ENCODE measurements at places on chromosomes 7 and 10.

DNA sequence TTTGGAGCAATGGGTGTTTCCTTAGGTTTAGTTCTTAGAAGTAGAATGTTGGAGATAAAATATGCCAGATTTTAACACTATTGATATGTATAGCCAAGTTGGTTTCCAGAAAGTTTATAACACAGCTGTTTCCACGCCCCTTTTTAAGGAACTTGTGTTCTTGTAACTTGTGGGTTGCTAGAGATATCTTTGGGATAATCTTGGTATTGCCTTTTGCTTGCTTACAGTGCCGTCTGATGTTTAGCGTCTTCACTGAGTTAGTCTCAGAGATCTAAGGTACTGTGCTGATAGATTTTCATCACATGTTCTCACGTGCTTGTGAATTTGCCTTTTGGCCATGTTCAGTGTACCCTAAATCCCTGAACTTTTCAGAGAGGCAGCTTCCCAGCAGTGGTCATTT, 12.4 kb downstream of the TMEM248 start:
- DNase-seq = no peak

GRCh38 chr7:113086431-113086888, at the start of gene GPR85:
Gene GPR85 (minus strand): TSS chr7:113086827. CDS start chr7:113084721, 2,106 bp downstream.
- no peak for DNase-seq

GRCh38 chr10:88668465-88668864, 4.2 kb downstream of the LIPF start:
- DNase-seq = no peak

- DNase-seq = no peak
Observed at GRCh38 chr7:10604128-10604527, 369.5 kb upstream of the PHF14 start.

- DNase-seq = no peak
Observed at GRCh38 chr7:26590709-26591108, 273.7 kb downstream of the SKAP2 start.

DNA sequence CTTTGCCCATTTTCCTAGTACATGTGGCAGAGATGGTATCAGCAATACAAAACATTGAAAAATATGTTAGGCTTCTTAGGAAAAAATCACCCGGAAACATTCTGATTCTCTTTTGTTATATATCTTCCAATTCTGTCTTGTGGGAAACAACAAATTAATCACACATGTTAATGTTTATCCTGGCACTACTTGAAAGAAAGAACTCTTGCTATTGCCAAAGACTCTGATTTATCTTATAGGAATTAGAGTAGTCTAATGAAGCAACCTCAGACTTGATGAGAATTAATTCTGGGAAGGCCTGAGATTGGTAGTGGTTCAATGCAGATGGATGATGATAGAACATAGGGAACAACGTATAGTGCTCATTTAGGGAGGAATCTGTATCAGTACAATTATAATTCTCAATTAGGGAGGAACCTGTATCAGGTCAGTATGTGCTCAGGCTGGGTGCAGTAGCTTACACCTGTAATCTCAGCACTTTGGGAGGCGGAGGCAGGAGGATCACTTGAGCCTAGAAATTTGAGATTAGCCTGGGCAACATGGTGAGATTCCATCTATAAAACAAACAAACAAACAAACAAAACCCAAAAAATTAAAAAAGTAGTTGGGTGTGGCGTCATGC, 50.7 kb downstream of the TAS2R16 start:
- no peak for DNase-seq

DNA sequence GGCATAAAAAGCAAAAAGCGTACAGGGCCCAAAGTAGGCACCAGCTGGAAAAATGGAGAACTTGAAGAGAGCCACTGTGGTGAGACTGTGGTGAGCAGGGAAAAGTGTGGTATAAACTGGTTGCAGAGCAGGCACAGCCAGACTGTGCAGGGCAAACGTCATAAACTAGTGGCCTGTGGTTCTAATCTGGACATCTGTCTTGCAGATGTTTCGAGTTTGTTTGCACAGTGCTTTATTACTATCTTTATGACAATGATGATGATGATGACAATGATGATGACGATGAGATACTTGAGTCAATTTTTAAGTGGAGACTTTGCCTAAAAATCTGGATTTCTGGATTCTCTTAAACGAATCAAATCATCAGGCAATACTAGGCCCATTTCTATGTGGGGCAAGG, 45.7 kb downstream of the SEMA3C start:
- DNase-seq = no peak

- no peak for DNase-seq
Observed at GRCh38 chr10:76892766-76893479, 744.7 kb downstream of the KCNMA1 start.

DNA sequence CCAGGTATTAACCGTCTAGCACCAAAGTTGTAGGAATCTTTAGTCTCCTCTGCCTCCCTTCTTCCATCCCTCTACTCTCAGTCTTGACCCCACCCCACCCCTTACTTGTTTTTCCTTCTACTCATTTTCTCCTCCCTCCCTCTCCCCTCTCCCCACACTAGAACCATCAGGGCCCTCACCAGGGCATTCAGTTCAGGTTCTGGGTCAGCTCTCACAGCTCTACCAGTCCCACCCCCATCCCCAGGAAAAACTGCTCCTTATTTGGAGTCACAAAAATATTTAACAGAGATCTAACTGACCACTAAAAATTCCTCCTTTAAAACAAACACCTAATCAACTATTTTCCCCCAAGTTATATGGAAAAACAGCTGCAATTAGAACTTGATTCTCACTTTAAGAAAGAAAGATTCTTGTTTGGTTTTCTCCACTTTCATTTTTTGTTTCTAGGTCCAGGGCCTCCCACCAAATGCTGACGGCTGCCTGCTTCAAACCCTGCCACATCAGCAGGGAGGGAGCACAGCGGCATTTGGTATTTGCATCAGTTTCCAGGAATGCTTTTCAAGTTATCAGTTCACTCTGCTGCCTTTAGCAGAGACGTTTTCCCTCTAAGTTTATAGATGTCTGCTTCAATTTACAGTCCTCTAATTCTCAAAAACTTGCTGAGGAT, 2.8 kb upstream of the COL1A2 start:
- no peak for DNase-seq

- no peak for DNase-seq
Observed at GRCh38 chr10:69749178-69750010, 52.3 kb upstream of the COL13A1 start.

GRCh38 chr10:118045837-118046394, 825 bp downstream of the RAB11FIP2 start:
- DNase-seq = peak; percentile 30

- DNase-seq = no peak
Observed at GRCh38 chr10:90935581-90936275, 14.8 kb upstream of the ANKRD1 start.

DNA sequence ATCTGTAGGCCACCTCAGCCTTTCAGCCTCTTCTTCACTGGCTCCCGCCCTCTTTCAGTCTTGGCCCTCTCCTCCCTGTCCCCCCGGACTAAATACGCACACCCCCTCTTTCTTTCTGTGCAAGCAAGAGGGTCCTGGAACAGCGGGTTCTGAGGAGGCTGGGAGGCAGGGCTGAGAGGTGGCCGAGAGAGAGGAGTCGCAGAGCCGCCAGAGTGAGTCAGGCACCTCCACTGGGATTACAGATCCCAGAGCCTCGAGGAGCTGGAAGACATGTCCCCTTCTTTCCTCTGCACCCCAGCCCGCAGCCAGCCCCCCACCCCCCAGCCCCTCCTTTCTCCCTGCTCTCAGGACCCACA, 182 bp downstream of the CCDC136 start:
- DNase-seq = no peak

DNA sequence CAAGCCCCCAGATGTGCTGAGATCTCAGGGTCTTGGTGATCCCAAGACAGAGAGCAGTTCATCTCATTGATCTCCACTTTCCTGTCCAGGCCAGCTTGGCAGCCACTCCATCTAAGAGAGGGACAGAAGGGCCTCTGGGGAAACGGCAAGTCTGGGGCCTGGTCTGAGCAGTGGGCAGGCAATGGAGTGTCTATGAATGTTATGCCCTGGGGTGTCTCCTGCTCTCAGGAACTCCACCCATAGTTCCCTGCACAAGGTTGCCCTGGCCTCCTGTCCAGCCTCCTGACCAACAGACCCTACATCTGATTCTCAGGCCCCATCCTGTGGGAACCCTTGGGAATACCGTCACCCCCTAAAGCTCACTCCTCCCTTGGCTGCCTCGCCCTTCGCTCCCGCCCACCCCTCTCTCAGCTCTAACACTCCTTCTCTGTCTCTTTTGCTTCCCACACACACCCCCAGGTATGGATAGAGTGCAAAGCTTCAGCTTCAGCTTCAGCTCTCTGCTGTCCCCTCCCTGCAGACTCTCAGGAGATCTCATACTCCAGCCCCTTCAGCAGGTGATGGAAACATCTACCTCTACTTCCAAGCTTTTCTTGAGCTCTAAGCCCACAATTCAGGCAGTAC, 83.0 kb downstream of the HIF1AN start:
- no peak for DNase-seq

DNA sequence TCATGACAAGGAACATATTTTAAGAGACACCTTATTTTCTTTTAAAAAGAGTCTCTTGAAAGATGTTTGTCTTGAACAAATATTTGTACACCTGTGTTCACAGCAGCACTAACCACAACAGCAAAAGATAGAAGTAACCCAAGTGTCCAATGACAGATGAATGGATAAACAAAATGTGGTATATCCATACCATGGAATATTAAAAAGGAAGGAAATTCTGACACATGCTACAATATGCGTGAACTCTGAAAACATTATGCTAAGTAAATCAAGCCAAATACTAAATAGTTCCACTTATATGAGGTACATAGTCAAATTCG, 17.8 kb downstream of the SGMS1 start:
- no peak for DNase-seq

DNA sequence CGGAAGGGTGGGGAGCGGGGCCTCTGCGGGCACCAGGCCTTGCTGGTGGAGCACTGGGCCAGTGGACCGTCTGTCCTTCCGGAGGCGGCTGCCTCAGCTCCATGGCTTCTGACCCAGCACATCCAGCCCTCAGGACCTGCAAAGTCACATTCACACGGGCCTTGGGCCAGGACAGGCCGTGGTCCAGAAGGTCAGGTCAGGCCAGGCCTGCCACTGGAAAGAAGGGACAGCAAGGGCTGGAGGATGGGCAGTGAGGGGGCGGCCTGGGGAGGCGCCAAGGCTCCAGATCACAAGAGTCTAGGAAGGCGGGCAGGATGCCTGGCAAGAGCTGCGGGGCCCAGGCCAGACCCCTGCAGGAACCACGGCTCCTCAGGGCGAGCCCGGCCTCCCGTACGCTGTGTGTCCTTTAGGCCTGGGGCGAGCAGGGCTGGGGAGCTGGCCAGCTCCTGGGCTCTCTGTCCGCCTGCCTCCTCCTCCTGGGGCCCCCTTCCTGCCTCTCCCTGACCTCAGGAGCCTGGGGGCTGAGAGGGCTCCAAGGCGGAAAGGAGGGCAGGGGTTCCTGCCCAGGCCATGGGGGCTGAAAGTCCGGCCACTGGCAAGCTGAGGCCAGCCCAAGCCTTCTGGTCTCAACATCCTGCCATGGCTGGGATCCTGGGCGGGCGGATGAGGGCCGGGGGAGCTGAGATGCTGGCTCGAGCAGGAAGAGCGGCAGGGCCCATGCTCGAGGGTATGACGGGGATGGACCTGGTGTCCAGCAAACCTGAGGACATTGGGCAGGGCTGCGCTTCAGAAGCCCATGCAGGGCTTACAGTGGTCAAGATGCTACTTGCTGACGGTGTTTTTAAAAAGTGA, 225.8 kb downstream of the ELFN1 start:
- no peak for DNase-seq

DNA sequence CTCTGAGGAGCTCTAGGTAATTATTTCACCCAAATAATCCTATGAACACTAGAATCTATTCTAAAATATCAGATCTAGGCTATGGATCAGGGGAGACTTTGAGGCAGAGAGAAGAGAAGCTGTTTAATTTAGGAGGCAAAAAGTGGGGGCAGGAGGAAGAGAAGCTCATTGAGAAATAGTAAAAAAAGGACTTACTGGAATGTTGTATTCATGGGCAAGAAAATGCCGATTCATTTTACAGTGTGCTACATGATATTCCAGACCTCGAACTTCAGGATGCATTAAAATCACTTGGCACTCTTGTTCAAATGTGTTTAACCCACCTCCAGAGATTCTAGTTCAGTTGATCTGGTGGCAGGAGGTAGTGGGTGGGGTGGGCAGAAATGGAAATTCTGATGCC, 109.5 kb upstream of the ITGB1 start:
- DNase-seq = no peak

- DNase-seq = no peak
Observed at GRCh38 chr10:89615112-89615511, 29.9 kb downstream of the PANK1 start.

DNA sequence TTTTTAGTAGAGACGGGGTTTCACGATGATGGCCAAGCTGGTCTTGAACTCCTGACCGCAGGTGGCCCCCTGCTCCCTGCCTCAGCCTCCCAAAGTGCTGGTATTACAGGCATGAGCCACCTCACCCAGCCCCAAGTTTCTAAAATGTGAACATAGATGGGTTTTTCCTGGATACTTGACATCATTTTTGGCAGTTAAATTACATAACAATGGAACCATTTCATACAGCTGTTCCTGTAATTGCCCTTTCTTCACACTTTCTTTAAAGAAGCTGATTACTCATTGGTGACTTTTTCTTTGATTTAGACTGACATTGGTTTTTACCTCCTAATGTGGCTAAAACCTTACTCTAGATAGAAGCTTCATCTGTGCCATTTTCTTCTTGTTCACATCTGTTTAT, 5.9 kb downstream of the ZKSCAN1 start:
- DNase-seq = no peak

DNA sequence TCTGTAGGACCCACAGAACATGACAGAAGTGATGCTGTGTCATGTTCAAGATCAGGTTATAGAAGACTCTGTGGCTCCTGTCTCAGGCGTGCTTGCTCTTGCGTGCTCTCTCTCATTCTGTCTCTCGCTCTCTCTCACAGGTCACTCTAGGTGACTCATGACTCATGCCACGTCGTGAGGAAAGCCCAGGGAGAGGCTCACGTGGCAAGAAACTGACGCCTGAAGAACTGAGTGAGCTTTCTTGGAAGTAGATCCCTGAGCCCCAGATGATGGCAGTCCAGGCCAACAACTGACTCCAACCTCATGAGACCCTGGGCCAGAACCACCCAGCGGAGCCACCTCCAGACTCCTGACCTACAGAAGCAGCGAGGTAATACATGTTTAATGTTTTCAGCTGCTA, 103.3 kb downstream of the DNMBP start:
- no peak for DNase-seq

- no peak for DNase-seq
Observed at GRCh38 chr10:61244261-61244775, 208.9 kb downstream of the TMEM26 start.

DNA sequence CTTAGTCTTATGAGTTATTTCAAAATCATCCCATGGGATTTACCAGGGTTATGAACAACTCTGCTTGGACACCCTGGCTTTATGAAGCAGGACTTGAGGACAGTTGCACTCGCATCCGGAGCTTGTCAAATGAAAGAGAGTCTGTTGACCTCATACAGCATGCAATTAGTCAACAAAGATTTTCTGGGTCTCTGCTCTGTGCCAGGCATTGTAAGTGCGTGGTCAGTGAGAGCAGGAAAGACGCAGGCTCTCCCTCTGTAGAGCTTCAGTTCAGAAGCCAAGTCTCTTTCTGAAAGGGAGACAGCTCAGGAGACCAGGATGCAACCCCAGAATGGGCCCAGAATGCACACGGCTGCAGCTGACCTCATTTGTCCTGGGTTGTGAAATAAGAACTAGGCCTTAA, 45.5 kb upstream of the DMBT1 start:
- no peak for DNase-seq

GRCh38 chr7:11376529-11376928, 402.9 kb downstream of the PHF14 start:
- no peak for DNase-seq

- DNase-seq = no peak
Observed at GRCh38 chr7:154750353-154750801, 252.5 kb downstream of the PAXIP1 start.

GRCh38 chr7:14751461-14751860, 151.1 kb downstream of the DGKB start:
- DNase-seq = no peak

- peak; percentile 68 for DNase-seq
Observed at GRCh38 chr10:103451831-103452505, at the start of gene CALHM2. Gene CALHM2 (minus strand): TSS chr10:103452370. CDS start chr10:103449941, 2,429 bp downstream.

All from stimulated activated CD4-positive, alpha-beta T cell treated with anti-CD3 and anti-CD28 coated beads, Interleukin-2, amount 100 ng/mL, for 24 hours (primary cell).